ENCODE measurements at places on chromosomes 2 and 18.

- DNase-seq: peak; percentile 41
Measured at GRCh38 chr18:76495435-76496193, 572 bp upstream of the ZNF516 start.

DNA sequence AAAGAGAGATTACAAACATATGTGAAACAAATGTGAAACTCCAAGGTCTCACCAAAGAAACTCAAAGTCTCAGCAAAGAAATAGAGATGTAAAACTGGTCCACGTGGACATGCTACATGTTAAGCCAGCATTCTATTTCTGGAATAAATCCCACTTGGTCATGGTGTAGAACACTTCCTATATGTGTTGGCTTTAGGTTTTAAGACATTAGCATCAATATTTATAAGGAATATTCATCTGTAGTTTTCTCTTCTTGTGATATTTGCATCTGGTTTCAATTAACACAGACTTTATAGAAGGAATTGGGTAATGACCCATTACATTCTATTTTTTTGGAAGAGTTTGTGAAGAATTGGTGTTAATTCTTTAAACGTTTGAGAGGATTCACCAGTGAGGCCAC lies 133.1 kb downstream of the COPS8 start:
- no peak for DNase-seq

DNA sequence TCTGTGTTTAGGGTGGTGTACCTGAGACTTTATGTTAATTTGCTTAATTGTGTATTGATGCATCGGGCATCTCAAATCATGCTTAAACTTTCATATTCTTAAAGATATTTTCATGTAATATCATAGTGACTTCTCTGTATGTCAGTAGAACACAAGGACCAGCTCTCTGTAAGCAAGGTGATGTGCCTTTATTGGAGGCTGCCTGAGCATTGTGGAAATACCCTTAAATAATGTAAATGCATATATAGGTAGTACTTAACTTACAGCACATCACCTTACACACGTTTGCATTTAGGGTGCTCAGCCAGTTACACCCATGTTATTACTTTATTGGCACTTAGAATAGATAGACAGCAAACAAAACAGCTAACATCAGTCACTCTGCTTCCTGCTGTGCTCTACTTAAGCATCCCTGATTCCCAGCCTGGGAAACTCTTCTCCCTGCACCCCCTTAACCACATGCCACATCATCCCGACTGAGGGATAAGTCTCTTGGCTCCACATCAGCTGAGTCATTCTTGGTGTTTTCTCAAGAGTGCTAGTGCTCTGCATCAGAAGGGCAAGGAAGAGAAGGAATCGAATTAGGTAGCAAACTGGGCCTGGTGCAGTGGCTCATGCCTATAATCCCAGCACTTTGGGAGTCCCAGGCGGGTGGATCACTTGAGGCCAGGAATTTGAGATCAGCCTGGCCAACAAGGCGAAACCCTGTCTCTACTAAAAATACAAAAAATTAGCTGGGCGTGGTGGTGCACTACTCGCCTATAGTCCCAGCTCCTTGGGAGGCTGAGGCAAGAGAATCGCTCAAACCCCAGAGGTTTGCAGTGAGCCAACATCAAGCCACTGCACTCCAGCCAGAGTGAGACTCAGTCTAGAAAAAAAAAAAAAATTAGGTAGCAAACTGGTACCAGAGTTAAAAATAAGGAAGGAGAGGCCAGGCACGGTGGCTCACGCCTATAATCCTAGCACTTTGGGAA lies 108.7 kb downstream of the MAP3K20 start:
- DNase-seq: no peak

DNA sequence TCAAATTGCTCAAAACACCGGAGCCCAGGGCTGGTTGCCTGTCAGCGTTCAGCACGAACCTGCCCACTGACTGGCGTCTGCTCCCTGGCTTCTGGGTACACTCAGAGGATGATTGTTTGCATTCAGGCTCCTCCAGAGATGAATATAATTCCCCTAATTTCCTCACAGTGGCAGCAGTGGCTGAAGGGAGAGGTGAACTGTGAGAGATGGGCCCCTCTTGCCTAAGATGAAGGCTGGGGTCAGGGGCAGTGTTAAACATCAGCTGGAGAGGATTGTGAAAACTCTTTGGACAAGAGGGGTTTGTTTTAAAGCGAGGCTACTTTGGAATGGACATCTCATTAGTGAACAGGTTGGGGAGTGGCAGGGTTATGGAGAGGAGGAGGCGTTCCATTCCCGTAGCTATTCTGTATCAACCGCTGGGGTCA lies 31.0 kb downstream of the TCF7L1 start:
- no peak for DNase-seq

GRCh38 chr2:217075268-217076057 lies 215.6 kb upstream of the TNP1 start:
- DNase-seq: no peak

DNA sequence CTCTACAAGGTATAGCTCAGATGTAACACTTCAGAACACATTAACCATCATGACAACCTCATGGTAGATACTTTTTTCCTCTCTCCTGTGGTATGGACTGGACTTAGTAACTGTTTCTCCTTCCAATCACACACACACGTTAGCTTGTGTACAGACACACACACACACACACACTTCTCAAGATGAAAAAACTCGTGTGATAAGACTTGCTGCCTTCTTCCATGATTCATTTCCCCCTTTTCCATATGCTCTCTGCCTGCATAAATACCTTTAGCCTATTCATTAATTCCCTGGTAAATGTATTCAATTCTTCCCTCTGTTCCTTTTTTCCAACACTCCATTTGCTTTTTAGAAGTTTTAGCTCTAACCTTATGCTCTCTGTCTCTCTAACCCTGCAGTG lies 118.9 kb upstream of the TANK start:
- no peak for DNase-seq

DNA sequence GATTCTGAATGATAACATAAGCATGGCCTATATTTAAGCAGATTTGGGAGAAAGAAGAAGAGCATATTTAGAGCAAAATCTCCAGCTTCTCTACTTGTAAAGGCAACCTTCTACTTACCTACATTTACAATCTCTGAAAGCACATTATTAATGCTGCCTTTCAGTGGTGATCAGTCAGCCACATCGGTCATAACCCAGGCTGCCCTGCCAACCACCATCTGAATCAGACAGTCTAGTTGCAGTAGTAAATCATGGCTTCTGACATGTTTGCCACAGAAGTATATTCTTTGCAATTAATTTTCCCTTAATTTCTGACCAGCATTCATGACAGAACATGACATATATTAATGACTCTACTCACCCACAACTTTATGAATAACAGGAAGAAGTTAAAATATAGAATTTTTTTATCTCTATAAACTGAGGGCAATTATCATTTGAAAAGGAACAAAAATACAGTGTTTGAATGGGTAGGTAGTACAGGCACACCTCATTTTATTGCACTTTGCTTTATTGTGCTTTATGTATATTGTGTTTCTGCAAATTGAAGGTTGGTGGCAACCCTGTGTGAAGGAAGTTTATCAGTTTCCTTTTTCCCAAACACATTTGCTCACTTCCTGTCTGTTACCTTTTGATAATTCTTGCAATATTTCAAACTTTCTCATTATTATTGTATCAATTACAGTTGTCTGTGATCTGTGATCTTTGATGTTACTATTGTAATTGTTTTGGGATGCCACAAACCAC lies 531.6 kb upstream of the CHAC2 start:
- no peak for DNase-seq

GRCh38 chr2:225002656-225003045 lies 39.6 kb downstream of the DOCK10 start:
- DNase-seq: no peak

- DNase-seq: peak; percentile 67
Measured at GRCh38 chr2:191051825-191052778, 38.1 kb upstream of the STAT1 start.

GRCh38 chr2:172215936-172216335 lies 113.2 kb upstream of the DLX2 start:
- no peak for DNase-seq

- DNase-seq: no peak
Measured at GRCh38 chr2:65495251-65495877, 63.0 kb upstream of the SPRED2 start.

DNA sequence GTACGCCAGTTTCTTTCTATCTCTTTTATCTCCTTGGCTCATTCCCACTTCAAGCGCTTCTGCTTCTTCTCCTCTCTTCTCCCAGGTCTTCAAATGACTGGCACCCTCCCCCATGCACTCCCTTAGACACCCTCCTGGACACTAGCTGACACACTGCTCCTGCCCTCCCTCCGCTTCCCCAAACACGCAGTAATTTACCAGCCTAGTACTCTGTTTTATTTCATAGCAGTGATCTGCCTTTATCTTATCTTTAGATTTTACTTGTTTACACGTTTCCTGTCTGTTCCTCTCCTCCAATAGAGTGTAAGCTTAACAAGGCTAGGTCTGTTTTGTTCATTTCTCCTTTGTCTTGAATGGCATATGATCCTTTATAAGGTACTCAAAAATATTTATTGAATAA lies 93.9 kb downstream of the SCN3A start:
- DNase-seq: no peak

GRCh38 chr2:68789603-68790002 lies 55.0 kb downstream of the ARHGAP25 start:
- DNase-seq: no peak

DNA sequence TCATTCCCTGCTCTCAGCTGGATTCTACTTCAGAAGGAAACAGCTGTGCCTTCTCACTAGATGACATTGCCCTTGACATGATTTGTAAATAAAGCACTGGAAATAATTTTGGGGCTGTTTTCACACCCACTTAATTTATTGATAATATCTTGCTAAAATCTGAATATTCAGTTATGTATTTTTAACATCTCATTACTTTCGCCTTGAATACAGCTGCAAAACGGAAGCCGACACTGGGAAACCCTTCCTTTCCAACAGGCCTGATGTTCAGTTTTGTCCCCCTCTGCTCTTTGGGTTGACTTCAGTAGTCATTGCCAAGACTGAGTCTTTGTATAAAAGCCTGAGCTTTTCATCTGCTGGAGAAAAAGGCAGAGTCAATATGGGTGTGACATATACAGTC lies 82.7 kb downstream of the DOCK10 start:
- DNase-seq: no peak

All from NCI-H748 treated with DMSO at 0.1 percent for 48 hours (cell line).